ENCODE measurements at places on chromosomes 1 and 21.

- no peak for DNase-seq
Observed at GRCh38 chr1:36728846-36729245, 246.1 kb upstream of the CSF3R start.

- DNase-seq, result no peak
Observed at GRCh38 chr1:184214128-184214527, 162.6 kb downstream of the TSEN15 start.

- no peak for DNase-seq
Observed at GRCh38 chr1:18200918-18201317, 93.3 kb downstream of the IGSF21 start.

- no peak for DNase-seq
Observed at GRCh38 chr21:46028573-46029091, 47.1 kb downstream of the COL6A1 start.

GRCh38 chr1:21838359-21839157, 26.5 kb downstream of the LDLRAD2 start:
- DNase-seq, result no peak

GRCh38 chr1:189405419-189405818, 1072.2 kb downstream of the BRINP3 start:
- no peak for DNase-seq

- no peak for DNase-seq
Observed at GRCh38 chr21:45269861-45270260, 17.8 kb downstream of the POFUT2 start.

DNA sequence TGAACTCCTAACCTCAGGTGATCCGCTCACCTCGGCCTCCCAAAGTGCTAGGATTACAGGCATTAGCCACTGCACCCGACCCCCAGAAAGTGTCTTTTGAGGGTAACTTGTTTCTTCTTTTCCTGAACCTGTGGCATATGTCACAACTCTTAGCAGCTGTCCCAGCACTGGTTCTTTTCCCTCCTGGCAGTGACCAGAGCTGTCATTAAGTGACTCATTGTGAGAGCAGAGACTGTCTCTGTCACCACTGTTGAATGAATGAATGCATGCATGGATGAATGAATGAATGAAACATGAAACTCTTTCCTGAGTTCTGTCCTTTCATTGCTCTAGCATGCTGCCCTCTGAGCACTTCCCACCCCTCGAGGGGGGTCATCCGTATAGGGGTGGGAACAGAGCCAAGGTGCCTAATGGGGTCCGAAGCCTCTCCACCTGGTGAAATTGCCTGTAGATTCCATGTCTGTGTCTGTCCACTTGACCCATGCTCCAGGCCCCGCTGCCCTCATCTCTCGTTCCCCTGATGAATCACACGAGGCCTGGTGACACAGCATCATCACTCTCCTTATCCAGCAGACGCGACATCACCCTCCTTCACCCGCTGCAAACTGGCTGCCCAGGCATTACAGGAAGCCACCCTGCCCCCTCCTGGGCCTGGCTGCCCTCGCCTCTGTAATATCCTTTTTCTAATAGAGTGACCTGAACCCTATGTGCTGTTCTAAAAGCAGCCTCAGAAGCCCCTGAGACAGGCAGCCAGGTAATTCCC, 75.0 kb downstream of the IGSF21 start:
- DNase-seq, result no peak

DNA sequence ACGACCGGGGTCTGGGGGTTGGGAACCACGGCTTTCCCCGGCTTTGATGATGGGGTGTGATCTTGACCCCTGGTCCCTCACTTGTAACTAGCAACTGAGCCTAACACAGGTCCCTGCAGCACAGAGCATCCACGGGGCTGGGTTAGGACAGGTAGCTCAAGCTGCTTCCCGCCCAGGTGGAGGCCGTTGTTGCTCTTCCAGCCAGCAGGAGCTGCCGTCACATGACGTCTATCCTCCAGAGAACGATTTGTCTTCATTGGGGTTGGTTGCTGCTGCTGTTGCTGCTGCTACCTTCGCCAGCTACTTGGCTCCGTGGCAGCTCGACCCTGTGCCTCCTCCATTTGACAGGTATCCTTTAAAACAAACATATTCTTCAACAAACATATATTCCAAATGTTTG, 74.3 kb upstream of the ADAR start:
- DNase-seq, result no peak

DNA sequence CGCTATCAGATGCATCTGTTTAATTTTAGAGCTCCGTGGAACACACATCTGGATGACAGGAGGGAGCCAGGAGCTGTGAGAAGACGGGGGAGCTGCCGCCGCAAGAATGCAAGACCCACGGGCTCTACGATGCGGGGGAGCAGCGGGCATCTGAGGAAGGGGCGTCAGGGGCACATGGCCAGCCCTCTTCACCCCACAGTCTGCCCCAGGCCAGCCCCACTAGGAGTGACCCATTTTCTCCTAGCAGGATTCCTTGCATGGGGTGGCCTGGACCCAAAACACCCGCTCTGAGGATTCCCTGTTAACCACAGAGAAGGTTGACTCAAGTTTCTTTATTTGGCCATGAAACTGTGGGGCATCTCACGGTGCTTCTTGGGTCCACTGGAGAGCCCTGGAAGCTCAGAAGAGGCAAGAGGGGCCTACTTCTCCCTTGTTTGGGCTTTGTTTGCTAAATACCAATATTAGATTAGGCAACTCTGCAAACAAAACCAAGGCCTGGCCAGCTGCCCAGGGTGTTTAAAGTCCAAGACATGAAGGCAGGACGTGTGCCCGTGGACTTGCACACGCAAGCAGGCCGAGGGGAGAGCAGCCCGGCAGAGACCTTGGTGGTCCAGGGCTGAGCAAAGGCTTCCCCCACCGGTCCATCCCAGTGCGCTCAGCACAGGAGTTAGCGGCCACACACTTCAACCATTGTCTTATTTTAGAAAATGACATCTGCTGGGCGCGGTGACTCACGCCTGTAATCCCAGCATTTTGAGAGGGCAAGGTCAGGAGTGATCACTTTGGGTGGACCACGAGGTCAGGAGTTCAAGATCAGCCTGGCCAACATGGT, 89.8 kb downstream of the DHRS3 start:
- DNase-seq, result no peak

GRCh38 chr1:58944439-58944838, 160.6 kb upstream of the JUN start:
- DNase-seq, result no peak

- DNase-seq, result no peak
Observed at GRCh38 chr1:51063121-51063520, 38.9 kb upstream of the C1orf185 start.

GRCh38 chr1:54490361-54491248, 57.4 kb upstream of the ACOT11 start:
- no peak for DNase-seq

GRCh38 chr1:223109581-223110026, 33.4 kb downstream of the TLR5 start:
- DNase-seq, result no peak

- DNase-seq, result no peak
Observed at GRCh38 chr1:45669379-45669778, 17.0 kb downstream of the GPBP1L1 start.

Data from GM12891 (cell line).